Stimulated activated CD4-positive, alpha-beta T cell treated with anti-CD3 and anti-CD28 coated beads, Interleukin-2, amount 100 ng/mL, for 4 hours (primary cell): ENCODE measurements at places on chromosomes 12 and 14.

DNA sequence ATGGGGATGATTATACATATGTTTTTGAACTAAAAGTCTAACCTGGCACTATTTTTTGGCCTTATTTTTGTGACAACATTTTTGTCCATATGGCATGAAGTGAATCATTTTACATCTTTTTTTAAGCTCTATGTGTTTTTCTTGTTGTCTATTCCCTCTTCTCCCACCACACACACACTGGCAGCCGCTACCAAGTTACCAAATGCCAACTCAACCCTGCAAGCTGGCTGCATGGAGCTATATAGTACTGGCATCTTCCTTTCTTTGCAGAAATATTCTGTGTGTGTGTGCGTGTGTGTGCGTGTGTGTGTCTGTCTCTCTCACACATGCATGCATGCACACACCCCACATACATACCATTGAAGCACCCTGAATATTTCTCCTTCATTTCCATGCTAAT lies 278.9 kb upstream of the SOX5 start:
- DNase-seq: no peak

GRCh38 chr12:117294189-117294603 lies 67.2 kb downstream of the NOS1 start:
- DNase-seq: no peak

DNA sequence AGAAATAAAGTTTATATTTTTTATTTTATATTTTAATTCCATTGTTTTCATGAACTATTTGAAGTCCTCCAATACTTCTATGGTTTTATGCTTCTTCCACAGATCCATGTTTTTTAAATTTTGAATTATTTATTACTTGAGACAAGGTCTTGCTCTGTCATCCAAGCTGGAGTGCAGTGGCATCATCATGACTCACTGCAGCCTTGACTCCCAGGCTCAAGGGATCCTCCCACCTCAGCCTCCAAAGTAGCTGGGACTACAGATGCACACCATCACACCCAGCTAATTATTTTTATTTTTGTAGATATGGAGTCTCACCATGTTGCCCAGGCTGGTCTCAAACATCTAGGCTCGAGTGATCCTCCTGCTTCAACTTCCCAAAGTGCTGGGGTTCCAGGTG lies 28.8 kb upstream of the DLGAP5 start:
- DNase-seq: no peak

- DNase-seq: no peak
Measured at GRCh38 chr12:2341871-2342270, 289.1 kb downstream of the CACNA1C start.

- no peak for DNase-seq
Measured at GRCh38 chr12:50222275-50222783, 55.2 kb upstream of the CERS5 start.
